ENCODE measurements at places on chromosomes 1 and 21. TPM values are rescaled to one million over a fixed set of nuclear protein-coding genes. Genes with fewer than 3 reads are reported as not detected.

- H3K27me3 ChIP-seq: no peaks in the 10 kb centered on the region
- H3K27ac ChIP-seq: no peak overlapping the region
- H3K36me3 ChIP-seq: no peaks in the 10 kb centered on the region
- no peak overlapping the region for H3K4me3 ChIP-seq
- DNase-seq: no peak
- H3K4me1 ChIP-seq: no peaks in the 10 kb centered on the region
Observed at GRCh38 chr1:10903821-10904220, 107.4 kb upstream of the CASZ1 start.

GRCh38 chr1:205587581-205587980 is 44.2 kb downstream of the ELK4 start:
- H3K27me3 ChIP-seq: peaks cover 3% of the 10 kb centered on the region
- no peaks in the 10 kb centered on the region for H3K36me3 ChIP-seq
- DNase-seq: no peak
- H3K27ac ChIP-seq: no peak overlapping the region

DNA sequence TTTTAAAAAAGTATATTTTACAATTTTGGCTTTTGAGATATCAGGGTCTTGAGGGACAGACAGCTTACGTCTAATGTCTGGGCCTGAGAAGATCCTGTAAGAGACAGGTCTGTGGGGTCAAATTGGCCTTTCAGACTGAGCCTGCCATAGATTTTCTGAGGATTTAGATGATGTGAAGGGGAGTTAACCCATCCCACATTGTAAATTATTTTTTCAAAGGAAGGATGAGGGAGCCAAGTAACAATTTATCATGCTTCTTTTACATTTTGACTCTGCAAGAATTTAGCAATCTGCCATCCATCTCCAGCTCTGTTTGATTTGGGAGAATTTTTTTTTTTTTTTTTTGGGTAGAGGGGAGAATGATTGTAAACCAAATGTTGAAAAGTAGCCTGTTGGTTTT is 160.9 kb downstream of the ROR1 start:
- DNase-seq: no peak
- no peaks in the 10 kb centered on the region for H3K36me3 ChIP-seq
- H3K4me3 ChIP-seq: no peak overlapping the region
- no peaks in the 10 kb centered on the region for H3K4me1 ChIP-seq

DNA sequence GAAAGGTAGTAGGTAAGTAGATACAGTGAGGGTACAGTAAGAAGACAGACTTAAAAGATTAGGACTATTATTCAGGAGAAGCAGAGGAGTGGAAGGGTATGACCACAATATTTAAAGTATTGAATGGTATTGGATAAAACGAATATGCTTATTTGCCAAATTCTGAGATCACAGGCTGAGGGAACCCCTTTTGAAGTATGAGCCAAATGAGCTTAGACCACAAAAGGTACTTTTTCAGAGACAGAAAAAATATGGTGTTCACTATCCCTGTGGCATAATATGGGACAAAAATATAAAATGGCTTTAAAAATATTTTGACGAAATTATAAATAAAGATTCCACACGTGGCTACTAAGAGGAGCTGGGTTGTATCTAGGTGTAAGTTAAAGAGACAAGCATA is 880 bp upstream of the MTF2 start:
- peaks cover 11% of the 10 kb centered on the region for H3K36me3 ChIP-seq
- peak overlapping the region; percentile 98 for H3K4me3 ChIP-seq
- H3K4me1 ChIP-seq: peaks cover 50% of the 10 kb centered on the region
- no peak for DNase-seq
- peak overlapping the region; percentile 95 for H3K27ac ChIP-seq

DNA sequence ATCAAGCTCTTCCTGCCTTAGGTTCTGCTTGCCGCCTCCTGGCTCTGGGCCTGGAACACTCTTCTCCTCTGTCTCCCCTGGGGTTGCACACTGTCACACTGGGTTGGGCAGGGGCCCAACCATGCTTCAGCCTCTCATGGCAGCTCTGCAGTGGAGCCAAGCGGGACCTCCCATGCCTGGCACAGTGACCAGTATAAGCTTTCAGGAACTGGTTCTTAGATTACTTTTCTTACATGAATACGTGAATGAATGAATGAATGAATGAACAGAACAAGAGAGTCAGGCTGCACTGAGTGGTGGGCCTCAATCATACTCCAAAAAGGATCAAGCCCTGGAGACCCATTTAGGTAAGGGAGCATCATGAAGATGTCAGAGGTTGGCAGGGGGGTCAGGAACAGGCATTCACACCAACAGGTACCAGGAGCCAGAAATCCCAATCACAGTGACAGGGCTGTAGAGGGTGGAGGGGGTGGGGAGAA is 30.8 kb upstream of the TMEM125 start:
- H3K27ac ChIP-seq: peak overlapping the region; percentile 28
- peaks cover 3% of the 10 kb centered on the region for H3K36me3 ChIP-seq
- DNase-seq: no peak
- H3K27me3 ChIP-seq: peaks cover 2% of the 10 kb centered on the region
- H3K4me3 ChIP-seq: no peak overlapping the region

GRCh38 chr1:185110145-185110544 is 46.6 kb downstream of the TRMT1L start:
- no peaks in the 10 kb centered on the region for H3K36me3 ChIP-seq
- no peak overlapping the region for H3K4me3 ChIP-seq
- no peak overlapping the region for H3K27ac ChIP-seq
- H3K27me3 ChIP-seq: no peaks in the 10 kb centered on the region
- no peaks in the 10 kb centered on the region for H3K4me1 ChIP-seq
- DNase-seq: no peak

- no peak for DNase-seq
- H3K4me3 ChIP-seq: no peak overlapping the region
- H3K4me1 ChIP-seq: peaks cover 39% of the 10 kb centered on the region
- peaks cover 16% of the 10 kb centered on the region for H3K27me3 ChIP-seq
- no peaks in the 10 kb centered on the region for H3K36me3 ChIP-seq
Observed at GRCh38 chr1:204367956-204368355, 8.2 kb upstream of the PLEKHA6 start.

DNA sequence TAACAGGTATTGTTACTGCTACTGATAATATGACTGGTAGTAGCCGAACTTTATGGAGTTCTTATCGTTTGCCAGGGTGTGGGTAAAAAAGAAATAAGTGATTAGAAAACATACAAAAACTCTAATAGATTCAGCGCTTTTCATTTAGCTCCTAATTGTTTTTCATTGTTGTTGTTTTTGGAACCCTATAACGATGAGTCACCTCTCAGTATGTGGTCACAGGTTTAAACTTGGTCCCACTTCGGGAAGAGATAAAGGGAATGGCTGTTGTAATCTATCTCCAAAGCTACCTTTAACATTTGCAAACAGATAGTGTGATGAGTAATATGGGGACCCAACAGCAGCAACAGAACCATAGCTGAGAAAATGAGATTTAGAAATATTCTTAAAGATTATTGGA is 62.7 kb upstream of the BCL10 start:
- no peak overlapping the region for H3K4me3 ChIP-seq
- no peak overlapping the region for H3K27ac ChIP-seq
- H3K27me3 ChIP-seq: peaks cover 47% of the 10 kb centered on the region
- peaks cover 9% of the 10 kb centered on the region for H3K4me1 ChIP-seq
- DNase-seq: no peak
- H3K36me3 ChIP-seq: no peaks in the 10 kb centered on the region

DNA sequence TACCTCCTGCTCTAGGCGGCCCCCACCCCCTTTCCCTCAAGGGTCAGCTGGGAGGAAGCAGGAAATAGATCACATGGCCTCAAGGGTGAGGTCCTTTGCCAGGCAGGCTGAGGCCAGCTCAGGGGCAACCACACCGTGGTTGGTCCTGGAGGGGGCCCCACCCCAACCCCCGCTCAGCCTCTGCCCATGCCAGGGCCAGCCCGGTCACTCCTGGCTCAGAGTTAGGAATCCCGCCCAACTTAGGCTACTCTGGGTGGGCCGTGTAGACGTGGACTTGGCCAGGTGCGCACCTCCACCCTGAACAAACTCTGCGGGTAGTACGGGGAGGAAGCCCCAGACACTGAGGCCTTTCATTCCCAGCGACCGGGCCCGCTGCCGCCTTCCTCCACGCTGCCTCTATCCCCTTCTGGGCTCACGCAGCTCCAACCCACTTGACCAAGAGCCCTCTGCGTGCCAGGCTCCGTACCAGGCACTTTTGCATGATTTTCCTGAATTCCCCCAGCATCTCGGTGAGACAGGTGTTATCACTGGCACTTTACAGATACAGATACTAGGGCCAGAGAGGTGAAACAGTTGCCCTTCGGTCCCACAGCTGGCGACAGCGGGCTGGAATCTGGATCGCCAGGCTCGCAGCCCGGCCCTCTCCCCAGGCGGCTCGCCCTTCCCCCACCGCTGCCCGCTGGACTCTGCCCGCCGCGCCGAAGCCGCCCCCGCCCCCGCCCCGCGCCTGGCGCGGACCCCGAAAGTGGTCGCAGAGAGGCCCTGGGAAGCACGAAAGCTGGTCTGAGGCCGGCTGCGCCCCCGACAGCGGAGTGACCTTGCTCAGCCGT is 769 bp downstream of the GALE start:
- peaks cover 16% of the 10 kb centered on the region for H3K36me3 ChIP-seq
- H3K4me1 ChIP-seq: peaks cover 13% of the 10 kb centered on the region
- H3K27ac ChIP-seq: peak overlapping the region; percentile 88
- DNase-seq: peak; percentile 18
- peaks cover 2% of the 10 kb centered on the region for H3K27me3 ChIP-seq
- peak overlapping the region; percentile 97 for H3K4me3 ChIP-seq

- no peak overlapping the region for H3K27ac ChIP-seq
- H3K27me3 ChIP-seq: peaks cover 1% of the 10 kb centered on the region
- no peaks in the 10 kb centered on the region for H3K4me1 ChIP-seq
- DNase-seq: no peak
Observed at GRCh38 chr1:14794136-14794768, 195.8 kb downstream of the KAZN start.

DNA sequence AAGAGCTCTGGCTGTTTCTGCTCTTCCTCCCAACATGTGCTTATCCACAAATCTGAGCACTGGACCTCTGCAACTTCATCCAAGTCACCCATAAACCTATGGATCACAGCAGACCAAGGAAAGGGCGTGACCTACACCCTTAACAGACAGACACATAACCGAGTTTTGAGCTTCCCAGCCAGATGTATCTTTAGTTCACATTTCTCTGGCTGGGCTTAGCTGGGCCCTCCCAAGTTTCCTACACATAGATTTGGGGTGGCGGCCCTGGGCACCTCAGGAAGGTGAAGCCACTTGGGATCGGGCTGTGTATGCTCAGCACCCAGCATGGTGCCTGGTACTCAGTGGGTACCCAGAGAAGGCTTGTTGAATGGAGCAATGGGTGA is 26.4 kb downstream of the FAAH start:
- H3K27me3 ChIP-seq: peaks cover 3% of the 10 kb centered on the region
- H3K4me1 ChIP-seq: no peaks in the 10 kb centered on the region
- no peak for DNase-seq
- H3K27ac ChIP-seq: no peak overlapping the region
- H3K36me3 ChIP-seq: no peaks in the 10 kb centered on the region

DNA sequence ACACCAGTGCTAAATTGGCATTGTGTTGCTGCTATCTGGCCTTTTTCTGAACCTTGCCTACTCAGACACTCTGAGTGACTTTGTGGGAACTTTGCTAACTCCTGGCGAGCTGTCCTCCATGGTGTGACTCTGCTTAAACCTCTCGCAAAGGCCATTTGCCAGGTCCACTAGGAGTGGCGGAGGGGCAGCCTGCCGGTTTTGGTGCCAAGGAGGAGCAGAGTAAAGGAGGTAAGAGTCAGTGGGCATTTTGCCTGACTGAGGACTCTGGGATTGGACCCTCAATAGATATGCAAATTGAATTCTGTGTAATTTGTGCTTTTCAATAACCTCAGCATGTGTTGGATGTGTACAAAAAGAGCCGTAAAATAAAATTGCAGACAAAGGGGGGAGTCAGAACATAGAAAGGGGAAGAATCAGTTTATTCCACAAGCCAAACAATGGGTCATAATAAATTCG is 386.6 kb upstream of the NFIA start:
- no peak for DNase-seq
- H3K36me3 ChIP-seq: no peaks in the 10 kb centered on the region
- no peaks in the 10 kb centered on the region for H3K4me1 ChIP-seq

GPR25 gene
- total RNA-seq: not detected

RIPK4 gene
- total RNA-seq: not detected

IL12RB2 gene
- total RNA-seq: 218 TPM

KCNJ9 gene
- total RNA-seq: not detected
